ENCODE measurements at places on chromosomes 7 and 10.

GRCh38 chr10:1434912-1435692, 302.2 kb downstream of the ADARB2 start:
- no peak for DNase-seq

- DNase-seq: no peak
These were observed 488.2 kb downstream of the SUGCT start for GRCh38 chr7:40622941-40623501.

- DNase-seq: no peak
These were observed 322.6 kb downstream of the DGKB start for GRCh38 chr7:14579971-14580370.

DNA sequence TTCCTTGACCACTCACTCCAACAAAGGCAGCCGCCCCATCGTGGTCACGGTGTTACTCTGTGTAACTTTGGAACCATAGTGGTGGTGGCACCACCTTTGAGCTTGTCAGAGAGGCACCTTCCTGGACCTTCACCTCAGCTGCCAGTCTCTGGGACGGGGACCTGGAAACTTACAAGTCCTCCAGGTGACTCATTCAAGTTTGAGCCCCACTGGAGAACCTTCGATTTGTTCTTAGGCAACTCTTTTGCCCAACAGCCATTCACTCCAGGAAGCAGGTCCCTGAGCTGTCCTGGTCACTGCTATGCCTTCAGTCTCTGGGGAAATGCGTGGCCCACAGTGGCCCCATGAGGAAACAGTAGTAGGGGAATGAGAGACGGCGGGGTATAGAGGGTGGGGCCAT, 17.2 kb downstream of the STX1A start:
- DNase-seq: no peak

- no peak for DNase-seq
These were observed 1079.6 kb upstream of the C7orf33 start for GRCh38 chr7:147510923-147511322.

DNA sequence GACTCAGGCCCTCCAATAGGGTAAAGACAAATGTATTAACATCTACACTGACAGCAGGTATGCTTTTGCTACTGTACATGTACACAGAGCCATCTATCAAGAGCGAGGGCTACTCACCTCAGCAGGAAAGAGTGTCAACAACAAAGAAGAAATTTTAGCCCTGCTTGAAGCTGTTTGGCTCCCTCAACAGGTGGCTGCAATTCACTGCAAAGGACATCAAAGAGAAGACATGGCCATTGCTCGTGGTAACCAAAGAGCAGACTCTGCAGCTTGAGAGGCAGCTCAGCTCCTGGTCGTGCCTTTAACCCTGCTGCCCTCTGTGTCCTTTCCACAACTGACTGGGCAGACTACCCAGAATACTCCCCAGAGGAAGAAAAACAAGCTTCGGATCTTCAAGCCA, 5.1 kb downstream of the AKR1B15 start:
- no peak for DNase-seq

DNA sequence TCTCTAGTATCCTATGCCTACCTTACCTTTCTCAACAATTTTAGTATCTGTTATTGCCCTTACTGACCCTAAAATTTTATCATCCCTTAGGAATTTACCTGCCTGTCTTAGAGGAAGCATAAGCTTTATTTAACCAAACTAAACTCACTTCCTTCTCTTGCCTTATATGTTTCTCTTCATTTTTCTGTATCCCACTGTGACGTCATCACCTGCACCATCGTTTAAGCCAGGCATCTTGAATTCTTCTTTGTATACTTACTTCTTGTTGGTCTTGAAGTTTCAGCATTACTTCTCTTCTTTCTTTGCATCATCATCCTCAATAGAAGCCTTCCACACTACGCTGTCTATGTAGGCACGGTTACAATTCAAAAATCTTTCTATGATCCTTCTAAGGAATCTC, 231.0 kb upstream of the SMIM30 start:
- DNase-seq: no peak

GRCh38 chr10:70760271-70760787, 24.8 kb downstream of the TBATA start:
- no peak for DNase-seq

DNA sequence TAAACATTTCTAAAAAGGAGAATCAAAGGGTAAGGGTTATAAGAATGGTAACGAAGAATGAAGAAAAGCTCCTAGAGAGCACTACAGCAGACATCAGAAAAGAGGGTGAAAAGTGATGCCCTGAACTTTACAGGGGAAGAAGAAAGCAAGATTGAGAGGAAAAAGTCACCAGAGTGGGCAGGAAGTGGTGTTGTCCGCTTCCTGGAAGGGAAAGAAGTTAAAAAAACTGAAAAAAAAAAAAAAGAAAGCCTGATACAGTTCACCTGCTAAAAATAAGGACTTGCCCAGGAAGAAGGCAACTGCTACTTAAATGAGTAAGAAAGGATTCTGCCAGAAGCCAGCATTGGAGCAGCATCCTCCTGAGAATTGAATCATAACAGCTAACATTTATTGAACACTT, 330.1 kb upstream of the PHF14 start:
- no peak for DNase-seq

- peak; percentile 30 for DNase-seq
These were observed 1.8 kb downstream of the SMURF1 start for GRCh38 chr7:99141841-99142726.

- DNase-seq: no peak
These were observed 81.1 kb downstream of the RGS10 start for GRCh38 chr10:119461380-119461779.

GRCh38 chr7:80679921-80680907, 41.8 kb downstream of the CD36 start:
- no peak for DNase-seq

DNA sequence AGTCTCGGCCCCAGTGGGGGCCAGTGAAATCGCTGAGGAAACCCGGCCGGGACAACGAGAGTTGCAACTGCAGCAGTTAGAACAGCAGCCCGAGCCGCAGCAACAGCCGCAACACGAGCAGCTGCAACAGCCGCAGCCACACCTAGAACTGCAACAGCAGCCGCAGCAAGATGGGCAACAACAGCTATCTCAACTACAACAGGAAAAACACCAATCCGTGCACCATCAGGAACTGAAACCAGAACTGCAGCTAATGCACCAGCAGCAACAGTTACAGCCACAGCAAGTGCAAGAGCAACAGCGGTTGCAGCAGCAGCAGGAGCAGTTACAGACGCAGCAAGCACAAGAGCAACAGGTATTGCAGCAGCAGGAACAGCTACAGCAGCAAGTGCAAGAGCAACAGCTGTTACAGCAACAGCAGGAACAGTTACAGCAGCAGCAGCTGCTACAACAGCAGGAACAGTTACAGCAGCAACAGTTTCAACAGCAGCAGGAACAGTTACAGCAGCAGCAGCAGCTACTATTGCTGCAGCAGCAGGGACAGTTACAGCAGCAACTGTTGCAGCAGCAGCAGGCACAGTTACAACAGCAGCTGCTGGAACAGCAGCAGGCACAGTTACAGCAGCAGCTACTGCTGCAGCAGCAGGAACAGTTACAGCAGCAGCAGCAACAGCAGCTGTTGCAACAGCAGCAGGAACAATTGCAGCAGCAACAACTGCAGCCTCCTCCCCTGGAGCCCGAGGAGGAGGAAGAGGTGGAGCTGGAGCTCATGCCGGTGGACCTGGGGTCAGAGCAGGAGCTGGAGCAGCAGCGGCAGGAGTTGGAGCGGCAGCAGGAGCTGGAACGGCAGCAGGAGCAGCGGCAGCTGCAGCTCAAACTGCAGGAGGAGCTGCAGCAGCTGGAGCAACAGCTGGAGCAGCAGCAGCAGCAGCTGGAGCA, 6.1 kb downstream of the ZNF853 start:
- DNase-seq: no peak

GRCh38 chr7:75572396-75572795, 80.3 kb downstream of the SPDYE5 start:
- no peak for DNase-seq

DNA sequence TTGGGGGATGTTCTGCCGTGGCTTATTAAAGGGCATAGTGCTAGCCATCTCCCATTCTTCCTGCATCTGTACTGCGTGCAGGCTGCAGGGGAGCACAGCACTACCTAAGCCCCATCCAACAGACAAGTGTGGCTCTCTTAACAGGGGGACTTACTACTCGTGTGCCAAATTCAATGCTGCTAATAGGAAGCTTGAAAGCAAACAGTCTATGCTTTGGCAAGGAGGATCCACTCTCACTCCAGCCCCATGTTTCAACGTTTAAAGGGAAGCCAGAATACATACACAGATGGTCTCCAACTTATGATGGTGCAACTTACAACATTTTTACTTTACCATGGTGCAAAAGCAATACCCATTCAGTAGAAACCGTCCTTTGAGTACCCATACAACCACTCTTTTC, 228.0 kb upstream of the C7orf33 start:
- DNase-seq: no peak

- DNase-seq: no peak
These were observed 7.9 kb downstream of the MALSU1 start for GRCh38 chr7:23306936-23307521.

- DNase-seq: no peak
These were observed 56.0 kb downstream of the NKX6-2 start for GRCh38 chr10:132729810-132730572.

GRCh38 chr7:139825666-139826290, 3.3 kb upstream of the TBXAS1 start:
- DNase-seq: no peak

DNA sequence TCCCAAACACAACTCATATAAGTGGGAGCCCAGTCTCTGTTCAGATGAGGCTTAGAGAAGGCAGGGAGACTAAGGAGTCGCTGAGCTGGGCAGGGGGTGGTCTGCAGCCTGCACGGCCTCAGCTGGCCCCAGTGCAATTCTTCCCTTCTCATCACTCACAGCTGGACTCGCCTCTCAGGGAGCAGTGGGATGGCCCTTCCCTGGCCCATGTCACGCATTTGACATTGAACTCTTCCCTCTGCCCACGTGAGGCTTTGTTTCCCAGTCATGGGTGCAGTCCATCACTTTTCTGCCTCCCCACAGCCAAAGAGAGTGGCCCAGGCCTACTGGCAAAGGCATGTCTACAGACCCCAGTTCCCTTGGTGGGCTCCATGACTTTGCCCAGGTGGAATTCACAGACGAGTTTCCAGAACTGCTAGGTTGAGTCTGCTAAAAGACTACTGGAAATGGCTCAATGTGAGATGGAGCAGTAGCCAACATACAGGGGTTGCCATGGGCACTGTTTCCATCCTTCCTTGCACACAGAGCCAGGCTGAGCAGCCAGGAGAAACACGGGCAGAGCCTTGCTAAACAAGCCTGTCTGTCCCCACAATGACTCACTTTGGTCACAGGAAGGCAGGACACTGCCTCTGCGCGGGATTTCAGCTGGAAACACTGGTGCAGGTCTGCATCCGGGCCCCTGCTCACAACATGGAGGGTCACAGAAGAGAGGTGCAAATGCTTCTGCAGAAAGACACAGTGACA, 90.1 kb downstream of the OAT start:
- no peak for DNase-seq

DNA sequence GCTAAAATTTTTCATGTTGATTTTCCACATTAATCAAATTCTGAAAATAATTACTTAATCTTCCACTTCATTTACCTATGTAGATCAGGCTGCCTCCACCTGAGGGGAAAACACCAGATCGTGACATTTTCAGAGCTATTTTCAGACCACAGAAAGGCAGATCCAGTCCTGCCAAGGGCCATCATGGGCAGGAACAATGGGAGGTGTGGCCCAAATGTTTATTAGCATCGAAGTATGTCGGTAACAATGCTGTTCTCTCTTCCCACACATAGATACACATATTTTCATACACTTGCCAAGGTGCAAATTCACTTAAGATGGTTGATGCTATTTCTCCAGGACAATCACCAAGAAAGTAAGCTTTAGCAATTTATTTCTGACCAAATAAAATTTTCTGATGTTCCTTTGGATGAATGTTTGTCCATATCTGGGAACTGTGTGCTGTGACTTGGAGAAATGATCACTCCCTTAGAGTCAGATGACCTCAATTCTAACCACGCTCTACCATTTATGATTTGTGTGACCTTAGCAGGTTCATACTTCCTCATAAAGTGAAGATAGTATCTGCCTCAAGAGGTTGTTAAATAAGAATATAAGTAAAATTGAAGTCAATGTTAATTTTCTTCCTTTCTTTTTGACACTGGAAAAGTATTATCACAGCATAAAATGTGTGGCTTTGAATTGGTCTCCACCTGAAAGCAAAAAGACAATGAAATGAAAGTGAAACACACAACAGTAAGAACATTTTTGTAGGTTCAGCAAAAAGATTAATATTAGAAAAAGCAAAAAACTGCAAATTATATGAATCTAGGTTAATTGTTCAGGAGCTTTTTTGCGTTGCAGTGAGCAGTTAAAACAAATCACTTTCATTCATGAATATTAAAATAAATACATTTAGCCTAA, 310.4 kb upstream of the PHF14 start:
- no peak for DNase-seq

GRCh38 chr7:69285854-69286253, 312.4 kb upstream of the AUTS2 start:
- no peak for DNase-seq

- no peak for DNase-seq
These were observed 21.6 kb downstream of the SEMA3D start for GRCh38 chr7:85165263-85165662.

- DNase-seq: no peak
These were observed 21.3 kb upstream of the CLDN4 start for GRCh38 chr7:73809467-73809951.

DNA sequence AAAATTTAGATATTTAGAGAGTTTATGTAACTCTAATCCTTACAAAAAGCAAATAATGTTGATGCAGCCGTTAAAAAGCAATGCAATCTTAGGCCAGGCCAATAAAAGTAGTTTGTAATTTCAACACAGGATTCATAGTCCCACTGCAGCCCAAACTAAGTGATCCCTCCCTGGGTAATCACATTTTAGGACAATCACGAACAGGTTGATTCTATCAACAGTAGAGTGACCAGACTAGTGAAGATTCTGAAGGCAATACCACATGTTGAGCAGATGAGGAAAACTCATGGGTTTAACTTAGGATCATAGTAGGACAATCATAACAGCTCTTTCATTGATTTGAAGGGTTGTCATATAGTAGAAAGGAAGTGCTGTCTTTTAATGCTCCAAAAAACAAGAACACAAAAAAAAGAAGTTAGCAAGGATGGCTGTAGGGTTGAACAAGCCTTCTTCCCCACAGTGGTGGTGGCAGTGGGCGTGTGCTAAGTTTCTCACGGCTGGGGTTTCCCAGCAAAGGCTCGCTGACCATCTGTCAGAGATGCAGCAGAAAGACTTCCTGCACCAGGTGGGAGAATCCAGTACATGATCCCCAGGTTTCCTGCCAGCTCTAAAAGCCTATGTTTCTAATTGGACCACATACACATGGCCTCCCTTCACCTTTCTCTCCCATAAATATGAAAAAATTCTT, 212.2 kb downstream of the CHRM2 start:
- no peak for DNase-seq

DNA sequence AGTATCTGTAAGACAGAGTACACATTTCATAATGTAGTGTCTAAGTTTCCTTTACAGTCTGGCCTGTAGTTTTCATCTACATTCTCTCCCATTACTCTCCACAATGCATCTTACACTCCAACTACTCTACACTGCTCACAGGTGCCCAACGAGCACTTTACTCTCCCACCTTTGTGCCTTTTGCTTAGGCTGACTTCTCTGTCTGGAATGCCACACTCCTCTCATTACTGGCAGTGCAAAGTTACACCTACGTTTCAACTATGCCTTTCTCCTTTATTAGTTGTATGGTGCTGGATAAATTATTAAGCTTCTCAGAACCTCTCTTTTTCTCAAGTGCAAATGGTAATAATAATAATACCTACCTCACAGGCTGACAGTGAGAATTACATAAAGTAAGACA, 70.5 kb downstream of the RNLS start:
- no peak for DNase-seq
